ENCODE measurements at places on chromosomes 1 and 21.

- peak; percentile 36 for DNase-seq
These were observed 212.4 kb downstream of the FOXD2 start for GRCh38 chr1:47650205-47650604.

GRCh38 chr1:232493869-232494268 lies 136.1 kb downstream of the SIPA1L2 start:
- no peak for DNase-seq

GRCh38 chr1:150210706-150211105 lies 25.2 kb downstream of the ANP32E start:
- DNase-seq, result no peak

GRCh38 chr1:111516005-111516535 lies 12.6 kb upstream of the ADORA3 start:
- DNase-seq, result no peak

DNA sequence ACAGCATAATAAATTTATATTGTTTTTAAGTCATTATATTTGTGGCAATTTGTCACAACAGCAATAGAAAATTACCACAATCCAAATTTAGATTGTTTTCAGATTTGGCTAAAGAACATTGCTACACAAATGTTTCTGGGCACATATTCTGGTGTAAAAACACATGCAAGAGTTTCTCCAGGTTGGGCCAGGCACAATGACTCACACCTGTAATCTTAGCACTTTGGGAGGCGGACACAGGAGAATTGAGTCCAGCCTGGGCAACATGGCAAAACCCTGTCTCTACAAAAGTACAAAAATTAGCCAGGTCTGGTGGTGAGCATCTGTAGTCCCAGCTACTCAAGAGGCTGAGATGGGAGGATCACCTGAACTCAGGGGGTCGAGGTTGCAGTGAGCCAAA lies 8.4 kb downstream of the ERO1B start:
- DNase-seq, result no peak

- no peak for DNase-seq
These were observed 43.0 kb upstream of the TARDBP start for GRCh38 chr1:10969267-10969970.

DNA sequence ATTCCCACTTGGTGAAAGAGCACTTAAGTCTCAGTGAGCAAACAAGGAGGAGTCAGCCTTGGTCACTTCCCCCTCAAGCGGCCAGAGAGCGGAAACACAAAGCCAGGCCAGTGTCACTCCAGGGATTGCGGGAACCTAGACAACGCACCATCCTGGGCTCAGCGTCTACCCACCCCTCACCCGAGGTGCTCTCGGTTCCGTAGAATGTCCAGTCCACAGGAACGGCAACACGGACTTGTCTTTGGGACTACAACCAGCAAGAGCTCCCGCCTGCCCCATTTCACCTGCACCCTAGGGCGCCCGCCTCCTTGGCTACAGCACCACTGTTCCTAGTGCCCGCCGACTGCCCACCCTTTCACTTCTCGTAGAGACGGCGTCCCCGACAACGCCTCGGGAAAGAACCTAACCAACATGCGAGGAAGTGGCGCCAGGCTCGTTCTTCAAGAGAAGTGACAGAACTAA lies 509 bp downstream of the GDAP2 start:
- peak; percentile 42 for DNase-seq

- DNase-seq, result no peak
These were observed 92.5 kb upstream of the VAMP3 start for GRCh38 chr1:7678491-7679158.

DNA sequence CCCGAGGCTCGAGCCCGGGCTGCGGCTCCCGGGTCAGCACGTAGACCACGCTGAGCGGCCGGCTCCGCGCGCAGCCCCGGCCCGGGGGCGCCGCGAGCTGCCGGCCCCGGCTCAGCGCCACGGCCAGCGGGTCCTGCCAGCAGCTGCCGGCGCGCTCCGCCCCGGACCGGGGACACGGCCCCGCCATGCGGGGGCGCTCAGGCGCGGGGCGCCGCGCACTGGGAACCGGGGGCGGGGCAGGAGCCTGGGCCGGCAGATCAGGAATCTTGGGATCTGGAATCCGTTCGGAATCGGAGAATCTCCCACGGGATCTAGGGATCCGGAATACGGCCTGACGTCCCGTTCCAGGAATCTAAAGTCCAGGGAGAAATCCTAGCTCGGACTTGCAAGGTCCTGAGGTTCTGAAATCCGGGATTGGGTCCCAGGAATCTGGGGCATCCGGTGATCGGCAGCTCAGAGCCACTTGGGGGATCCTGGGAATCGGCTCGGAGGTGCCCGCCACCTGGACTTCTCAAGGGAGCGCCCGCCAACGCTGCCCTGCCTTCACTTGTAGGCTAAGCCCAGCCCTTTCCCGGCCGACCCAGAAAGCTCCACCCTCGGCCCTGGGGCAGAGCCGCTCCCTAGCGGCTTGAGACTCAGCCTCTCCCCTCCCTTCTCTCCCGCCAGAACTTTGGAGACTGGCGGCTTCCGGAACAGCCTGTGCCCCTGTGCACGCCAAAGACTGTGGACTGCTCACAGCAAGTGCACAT lies at the start of gene MAP3K6:
Gene MAP3K6 (minus strand): TSS at position 551 of the 749 bp plus-strand sequence. CDS start 364 bp downstream, at position 187.
- DNase-seq, result peak; percentile 63

DNA sequence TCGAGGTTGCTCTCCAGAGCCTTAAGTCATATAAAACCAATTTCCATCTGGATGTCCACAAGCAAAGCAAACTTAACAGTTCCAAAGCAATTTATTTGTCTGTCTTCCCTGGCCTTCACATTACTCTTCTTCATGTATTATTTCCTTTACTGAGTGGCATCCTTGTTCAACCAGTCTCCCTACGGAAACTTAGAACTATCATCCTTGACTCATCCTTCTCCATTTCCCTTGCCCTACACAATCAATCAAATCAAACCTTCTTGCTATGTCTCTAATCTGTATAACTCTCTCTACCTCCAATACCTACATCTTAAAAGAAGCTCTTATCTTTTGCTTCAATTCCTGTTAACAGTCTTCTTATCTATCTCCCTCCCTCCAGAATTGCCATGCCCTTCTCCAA lies 25.4 kb downstream of the EGLN1 start:
- DNase-seq, result no peak

DNA sequence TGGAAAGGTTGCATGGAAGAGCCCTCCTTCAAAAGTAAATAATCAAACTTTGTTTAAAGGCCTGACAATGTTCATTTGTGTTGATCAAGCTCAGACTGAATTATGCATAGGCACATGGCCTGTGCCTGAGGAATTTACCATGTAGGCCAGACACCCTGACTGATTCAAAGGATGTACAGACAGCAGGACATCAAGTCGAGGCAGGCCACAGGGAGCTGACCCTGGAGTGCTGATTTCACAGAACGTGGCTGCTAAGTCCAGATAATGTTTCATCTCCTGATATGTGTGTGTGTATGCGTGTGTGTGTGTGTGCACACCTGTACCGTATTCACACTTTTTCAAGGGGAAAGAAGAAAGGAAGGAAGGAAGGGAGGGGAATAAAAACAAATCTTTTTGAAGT lies 34.1 kb downstream of the NAV1 start:
- no peak for DNase-seq

GRCh38 chr21:15250384-15250783 lies 185.6 kb upstream of the NRIP1 start:
- DNase-seq, result no peak

Data from HS-27A (cell line).